ENCODE measurements at places on chromosomes 7 and 10.

DNA sequence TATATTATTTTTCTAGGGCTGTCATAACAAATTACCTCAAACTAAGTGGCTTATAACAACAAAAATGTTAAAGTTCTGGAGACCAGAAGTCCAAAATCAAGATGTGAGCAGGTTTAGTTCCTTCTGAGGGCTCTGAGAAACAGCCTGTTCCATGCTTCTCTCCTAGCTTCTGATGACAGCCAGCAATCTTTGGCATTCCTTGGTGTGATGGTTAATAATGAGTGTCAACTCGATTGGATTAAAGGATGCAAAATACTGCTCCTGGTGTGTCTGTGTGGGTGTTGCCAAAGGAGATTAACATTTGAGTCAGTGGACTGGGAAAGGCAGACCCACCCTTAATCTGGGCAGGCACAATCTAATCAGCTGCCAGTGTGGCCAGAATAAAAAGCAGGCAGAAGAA is 26.3 kb upstream of the TNKS2 start:
- no peak for DNase-seq

- DNase-seq: no peak
Observed at GRCh38 chr10:85612378-85612775, 754.2 kb downstream of the GRID1 start.

DNA sequence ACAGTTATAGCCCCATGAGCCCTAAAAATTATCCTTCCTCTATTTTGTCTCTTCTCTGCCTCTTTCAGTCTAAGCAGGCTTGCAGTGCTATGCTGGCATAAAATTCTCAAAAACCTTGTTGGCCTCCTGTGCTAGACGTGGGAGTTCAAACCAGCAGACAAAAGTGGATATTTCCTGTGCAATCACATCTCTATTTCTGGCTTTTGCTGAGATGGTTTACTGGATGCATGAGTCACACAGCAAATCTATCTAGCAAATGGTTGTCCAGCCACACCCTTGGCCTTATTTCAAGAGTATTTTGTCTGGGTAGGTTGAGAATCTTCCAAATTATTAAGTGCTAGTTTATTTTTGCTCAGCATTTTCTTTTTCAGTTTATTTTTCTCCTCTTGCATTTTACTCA is 370.8 kb downstream of the CDC14C start:
- DNase-seq: no peak

DNA sequence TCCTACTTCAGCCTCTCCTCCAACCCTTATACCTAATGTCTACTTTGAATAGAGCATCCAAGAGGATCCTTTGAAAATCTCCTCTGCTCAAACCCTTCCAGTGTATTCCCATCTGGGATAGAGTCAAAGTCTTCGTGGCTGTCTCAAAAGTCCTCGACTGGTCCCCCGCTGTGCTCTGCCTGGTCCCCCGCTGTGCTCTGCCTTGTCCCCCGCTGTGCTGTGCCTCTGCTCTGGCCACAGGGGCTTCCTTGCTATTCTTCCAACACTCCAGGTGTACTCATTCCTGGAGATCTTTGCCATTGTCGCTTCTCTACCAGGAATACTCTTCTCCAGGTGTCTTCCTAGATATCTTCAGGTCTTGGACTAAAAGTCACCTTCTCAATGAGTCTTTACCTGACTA is 36.1 kb upstream of the COMMD3 start:
- DNase-seq: no peak

DNA sequence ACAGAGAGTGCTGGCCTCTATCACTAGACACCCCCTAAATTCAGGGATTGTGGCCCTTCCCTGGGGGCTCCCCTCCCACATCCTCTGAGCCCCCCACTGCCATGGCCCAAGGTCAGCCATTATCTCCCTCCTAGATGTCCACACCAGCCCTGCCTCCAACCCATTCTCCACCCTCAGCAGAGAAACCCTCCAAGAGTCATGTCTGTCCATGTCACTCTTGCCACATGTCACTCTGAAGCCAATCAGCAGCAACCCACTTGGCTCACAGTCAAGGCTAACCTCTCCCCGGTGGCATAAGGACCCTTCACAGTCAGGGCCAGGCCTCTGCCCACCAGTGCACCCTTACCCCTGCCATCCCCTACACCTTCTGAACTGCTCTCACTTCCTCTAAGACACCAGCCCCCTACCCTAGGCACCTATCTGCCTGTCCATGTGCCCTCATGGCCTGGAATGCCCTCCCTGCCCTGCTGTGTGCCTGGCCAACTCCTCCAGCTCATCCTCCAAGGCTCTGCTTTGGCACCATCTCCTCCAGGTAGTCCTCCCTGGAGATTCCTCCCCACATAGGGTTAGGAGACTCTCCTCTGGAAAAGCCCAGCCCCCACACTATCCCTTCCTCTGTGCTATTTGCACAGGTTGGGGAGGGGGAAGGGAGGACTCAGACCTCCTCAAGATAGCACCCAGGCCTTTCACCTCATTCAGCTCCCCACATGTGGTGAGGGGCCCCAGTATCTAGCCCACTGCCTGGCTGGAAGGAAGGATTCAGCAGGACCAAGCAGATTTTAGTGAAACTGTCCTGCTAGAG is 83.7 kb downstream of the GRID1 start:
- no peak for DNase-seq

DNA sequence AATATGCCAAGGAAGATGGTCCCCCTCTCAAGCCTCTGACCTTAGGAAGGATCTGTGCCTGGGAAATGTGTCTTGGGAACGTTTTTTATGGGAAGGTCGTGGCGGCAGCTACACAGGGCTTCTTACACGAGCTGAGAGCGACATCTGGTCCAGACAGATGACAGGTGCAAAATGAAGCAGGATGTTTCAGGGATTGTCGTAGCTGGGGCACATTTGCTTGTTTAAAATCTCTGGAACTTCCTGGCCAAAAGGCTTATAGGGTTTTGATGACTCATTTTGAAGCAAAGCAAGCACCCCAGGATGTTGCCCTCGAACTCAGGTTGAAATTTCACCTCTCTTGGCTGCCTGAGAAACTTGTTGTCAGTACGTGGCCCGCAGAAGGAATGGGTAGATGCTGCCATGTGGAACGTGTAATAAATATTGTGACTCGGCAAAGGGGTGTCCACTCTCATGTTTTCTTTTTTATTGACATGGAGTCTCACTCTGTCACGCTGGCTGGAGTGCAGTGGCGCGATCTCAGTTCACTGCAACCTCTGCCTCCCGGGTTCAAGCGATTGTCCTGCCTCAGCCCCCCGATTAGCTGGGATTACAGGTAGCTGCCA is 117.5 kb downstream of the CAMK1D start:
- DNase-seq: no peak

GRCh38 chr7:5525271-5526099 is 101.9 kb upstream of the TNRC18 start:
- DNase-seq: no peak

GRCh38 chr7:150966002-150966401 is 12.1 kb downstream of the KCNH2 start:
- DNase-seq: no peak

DNA sequence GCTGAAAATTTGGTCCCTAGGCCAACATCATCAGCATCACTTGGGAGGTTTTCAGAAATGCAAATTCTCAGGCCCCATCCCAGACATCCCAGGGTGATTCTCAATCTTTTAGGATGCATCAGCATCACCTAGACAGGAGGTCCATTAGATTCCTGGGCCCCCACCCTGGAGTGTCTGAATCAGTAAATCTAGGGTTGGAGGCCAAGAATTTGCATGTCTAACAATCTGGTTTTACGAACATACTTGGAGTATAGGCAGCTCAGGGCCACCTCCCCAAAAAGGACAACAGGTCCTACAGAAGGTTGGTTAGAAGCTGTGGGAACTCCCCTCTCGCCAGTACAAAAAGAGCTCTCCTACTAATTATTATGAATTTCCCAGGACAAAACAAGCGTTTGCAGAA is 15.5 kb downstream of the ZC3HAV1 start:
- no peak for DNase-seq

DNA sequence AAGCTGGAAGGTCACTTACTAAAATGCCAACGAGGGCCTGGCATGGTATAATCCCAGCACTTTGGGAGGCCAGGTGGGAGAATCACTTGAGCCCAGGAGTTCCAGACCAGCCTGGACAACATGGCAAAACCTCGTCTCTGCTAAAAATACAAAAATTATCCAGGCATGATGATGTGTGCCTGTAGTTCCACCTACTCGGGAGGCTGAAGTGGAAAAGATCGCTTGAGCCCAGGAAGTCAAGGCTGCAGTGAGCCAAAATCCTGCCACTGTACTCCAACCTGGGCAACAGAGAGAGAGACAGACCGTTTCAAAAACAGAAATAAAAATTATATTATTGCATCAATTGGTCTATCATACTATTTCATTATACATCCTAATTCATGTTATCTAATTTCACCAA is 18.1 kb upstream of the FAM53B start:
- DNase-seq: no peak

DNA sequence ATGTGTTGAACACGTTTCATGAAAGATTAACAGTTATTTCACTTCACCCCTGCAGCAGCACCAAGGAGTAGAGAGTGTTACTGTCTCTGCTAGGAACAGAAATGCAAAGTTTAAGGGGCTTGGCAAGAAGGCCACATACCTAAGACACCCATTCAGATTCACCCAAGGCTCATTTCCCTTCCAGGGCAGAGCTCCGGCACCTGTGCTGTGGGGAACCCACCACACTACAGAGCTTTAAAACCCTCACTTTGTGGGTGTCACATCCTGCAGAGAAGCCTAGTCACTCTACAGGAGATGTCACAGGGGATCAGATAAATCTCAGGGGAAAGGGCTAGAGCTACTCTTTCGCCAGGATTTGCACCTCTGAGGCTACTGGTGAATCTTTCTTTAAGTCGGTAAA is 176.1 kb upstream of the KLF6 start:
- DNase-seq: no peak

- DNase-seq: no peak
Observed at GRCh38 chr7:2993868-2994267, 49.8 kb downstream of the CARD11 start.

DNA sequence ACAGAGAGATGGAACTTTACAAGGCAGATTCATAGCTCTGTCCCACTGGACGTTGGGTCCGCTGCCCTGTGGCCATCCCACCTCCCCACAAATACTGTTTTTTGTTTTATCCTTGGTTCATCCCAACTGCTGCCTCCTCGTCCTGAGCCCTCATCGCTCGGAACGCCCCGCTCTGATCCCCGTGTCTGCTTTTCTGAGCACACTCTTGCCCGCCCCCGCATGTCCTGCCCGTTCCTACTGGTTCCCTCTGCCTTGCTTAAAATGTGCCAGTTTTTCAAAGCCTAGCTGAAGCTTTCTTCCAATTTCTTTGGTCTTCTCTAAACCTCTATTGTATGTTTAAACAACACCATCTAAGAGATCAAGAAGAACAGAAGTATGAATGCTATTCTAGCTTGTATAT is 19.4 kb downstream of the RNF32 start:
- no peak for DNase-seq

GRCh38 chr10:118840071-118840775 is 85.5 kb upstream of the CACUL1 start:
- no peak for DNase-seq

DNA sequence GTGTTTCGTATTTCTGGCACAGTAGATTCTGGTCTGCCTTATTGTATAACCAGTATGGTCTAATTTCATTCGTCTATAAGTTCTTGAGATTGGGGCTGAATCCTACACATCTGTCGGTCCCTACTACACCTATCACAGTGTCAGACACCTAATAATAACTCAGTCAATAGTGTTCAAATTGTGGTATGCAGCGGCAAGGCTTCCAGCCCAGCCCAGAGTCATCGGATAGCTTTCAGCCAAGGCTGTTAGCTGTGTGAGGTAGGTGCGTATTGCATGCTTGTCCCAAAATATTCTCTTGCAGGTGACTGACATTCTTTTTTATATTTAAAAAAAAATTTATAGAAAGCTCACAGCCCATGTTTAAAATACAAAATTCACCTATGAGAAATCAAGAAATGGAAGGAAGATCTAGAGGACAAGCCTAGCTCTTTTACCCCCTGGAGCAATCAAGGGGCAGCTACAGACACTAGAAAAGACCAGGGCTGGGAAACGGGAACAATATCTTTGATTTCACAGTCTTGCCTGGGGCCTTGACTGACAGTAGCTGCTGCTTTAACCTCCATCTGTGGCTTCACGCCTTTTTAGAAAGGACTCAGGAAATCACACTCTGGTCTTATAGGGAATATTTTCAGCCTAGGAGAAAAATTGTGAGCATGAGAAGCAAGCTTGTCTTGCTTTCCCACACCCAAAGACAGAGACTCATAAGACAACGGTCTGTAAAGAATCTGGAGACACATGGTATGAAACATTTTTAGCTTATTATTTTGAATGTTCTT is 9.5 kb upstream of the ASB4 start:
- DNase-seq: no peak

DNA sequence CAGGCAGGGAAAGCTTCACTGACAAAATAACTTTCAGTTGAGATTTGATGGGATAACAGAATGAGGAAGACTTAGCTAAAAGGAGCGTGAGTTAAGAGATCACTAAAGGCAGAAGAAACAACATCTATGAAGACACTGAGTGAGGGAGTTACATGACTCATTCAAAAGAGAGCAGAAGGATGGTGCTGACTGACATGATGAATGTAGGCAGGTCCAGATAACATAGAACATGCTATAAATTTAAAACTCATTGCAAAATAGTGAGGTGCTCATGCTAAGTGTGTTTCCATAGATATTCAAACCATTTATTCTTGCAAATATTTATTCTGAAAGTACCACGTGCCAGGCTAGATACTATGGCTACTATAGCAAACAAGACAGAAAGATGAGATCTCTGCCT is 116.4 kb upstream of the DGKB start:
- DNase-seq: no peak

GRCh38 chr7:55083206-55083605 is 64.4 kb downstream of the EGFR start:
- no peak for DNase-seq

GRCh38 chr10:93488956-93489528 is 6.9 kb upstream of the MYOF start:
- no peak for DNase-seq

DNA sequence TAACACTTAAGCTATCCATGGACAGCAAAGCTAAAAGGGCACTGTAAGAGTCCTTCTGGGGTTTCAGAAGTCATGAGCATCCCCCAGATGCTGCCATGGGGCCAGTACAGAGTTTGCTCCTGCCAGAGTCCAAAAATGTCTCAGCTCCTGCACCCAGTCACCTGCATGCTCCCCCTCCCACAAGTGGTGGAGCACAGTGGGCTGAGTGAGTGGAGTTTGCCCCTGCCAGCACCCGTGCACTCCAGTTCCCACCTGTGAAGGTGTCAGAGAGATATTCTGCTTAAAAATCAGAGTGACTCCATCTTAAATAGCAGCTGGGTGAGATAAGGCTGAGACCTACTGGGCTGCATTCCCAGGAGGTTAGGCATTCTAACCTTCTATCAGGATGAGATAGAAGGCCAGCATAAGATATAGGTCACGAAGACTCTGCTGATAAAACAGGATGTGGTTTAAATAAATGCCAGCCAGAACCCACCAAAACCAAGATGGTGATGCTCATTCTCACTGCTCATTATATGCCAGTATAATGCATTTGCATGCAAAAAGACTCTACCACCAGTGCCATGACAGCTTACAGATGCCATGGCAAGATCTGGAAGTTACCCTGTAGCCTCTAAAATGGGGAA is 140.1 kb upstream of the ZNF92 start:
- DNase-seq: no peak

- no peak for DNase-seq
Observed at GRCh38 chr10:118305730-118306129, 36.4 kb downstream of the FAM204A start.

- DNase-seq: no peak
Observed at GRCh38 chr10:78215645-78216044, 182.0 kb downstream of the RPS24 start.

- DNase-seq: peak; percentile 33
Observed at GRCh38 chr7:73718905-73719805, at the start of gene STX1A. STX1A (minus strand) TSS chr7:73719669; CDS start chr7:73719631, 38 bp downstream.

GRCh38 chr7:151756076-151756731 is 120.7 kb downstream of the PRKAG2 start:
- DNase-seq: peak; percentile 36
